KG1 (cell line): ENCODE measurements at places on chromosomes 6 and 20.

DNA sequence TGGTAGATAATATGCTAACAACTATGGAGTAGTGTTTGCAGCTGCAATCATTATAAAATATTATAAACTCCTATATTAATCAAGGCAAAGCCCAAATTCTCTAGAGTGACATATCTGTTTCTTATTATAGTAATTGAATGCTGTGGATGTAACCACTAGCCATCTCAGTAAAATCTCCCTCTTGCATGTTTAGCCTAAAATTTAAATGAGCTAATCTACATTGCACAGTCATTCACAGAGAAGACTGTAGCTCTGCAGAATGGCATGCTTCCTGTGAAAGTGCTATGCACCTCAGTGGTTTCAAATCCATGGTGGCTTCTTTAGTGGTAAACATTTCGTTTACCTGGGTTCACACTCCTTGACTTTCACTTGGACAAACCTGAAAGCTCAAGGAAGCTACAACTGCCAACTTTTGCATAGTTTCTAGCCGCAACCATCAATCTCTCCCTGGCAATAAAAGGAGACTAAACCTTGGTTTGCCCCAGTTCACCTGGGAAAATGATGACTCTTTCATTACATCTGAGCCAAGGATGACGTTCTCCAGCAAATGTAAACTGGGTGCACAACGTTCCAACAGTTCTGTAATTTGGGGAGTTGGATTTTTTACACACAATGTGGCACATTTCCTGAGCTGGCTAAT is 47.2 kb downstream of the FILIP1 start:
- no peak for DNase-seq

GRCh38 chr6:15592610-15593009 is 70.2 kb downstream of the DTNBP1 start:
- no peak for DNase-seq

DNA sequence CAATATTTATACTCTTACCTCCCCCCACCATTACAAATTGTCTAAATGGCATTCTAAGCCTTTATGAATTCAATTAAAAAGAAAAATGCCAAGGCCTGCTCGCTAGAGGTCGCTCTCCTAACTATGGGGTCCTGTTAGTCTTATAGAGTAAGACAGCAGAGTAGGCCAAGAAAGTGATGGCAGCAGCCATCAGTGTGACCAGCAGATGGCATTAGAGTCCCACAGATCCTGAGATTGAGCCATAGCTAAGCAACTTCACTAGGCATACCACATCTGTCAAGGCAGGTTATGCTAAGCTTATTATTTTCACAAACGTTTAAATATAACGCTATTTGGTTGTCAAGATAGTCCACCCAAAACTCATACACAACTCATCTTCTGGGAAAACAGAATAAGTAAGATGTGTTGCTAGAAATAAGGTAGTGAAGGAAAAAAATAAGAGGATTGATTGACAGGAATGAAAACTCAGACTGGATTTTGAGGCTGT is 57.6 kb upstream of the SCAF8 start:
- DNase-seq = peak; percentile 95

DNA sequence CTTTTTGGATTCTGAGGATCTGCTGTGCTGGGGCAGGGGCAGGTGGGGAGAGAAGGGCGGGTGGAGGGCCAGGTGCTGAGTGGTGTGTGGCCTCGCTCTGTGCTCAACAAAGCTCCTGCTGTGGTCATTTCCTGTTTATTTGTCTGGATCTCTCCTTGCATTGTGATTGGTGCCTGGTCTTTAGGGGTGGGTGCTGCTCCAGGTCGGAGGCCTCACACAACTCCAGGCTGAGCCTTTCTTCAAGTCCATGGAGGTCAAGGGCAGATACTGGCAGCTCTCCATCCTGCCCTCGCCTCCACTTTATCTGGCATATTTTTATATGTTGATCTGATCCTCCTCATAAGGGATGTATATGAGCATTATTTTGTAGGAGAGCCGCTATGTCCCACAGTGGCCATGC is 36.2 kb downstream of the HLA-F start:
- no peak for DNase-seq

GRCh38 chr6:149567194-149567586 is 1.0 kb downstream of the GINM1 start:
- no peak for DNase-seq

DNA sequence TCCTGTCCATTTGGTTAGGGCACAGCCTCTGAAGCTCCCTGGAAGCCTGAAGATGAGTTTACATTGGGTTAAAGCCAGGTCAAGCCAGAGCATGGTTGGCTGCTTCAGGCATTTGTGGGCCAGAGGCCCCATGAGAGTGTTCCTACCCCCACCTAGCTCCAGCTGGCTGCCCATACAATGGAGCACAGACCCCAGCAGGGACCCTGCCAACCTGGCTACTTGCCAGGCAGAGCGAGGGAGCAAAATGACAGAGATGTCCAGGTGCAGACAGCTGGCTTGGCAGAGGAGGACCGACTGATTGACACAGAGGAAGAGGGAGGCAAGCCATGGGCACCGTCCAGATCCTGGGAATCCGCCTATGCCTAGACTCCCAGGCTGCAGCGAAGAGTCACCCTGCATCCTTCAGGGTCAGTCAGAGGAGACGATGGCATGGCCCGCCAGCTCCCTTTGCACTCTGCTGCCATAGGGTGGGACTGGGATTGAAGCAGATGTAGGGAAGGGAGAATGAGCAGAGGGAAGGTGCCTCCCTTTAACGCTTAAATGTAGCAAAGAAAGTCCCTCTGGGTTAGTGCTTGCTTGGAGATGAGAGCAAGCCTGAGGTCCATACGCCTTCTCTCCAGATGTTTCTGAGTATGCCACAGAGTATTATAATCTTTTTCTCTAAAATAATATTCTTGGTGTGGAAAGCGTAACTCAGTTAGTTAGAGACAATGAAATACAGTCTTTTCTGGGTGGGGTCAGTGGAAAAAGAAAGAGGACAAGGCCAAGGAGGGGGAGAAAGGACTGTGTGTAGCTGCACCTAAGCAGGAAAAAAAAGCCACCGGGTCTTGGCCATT is 77.6 kb upstream of the FYN start:
- DNase-seq = no peak

- no peak for DNase-seq
These were observed at the start of gene TOX2 for GRCh38 chr20:43914311-43915210. Gene TOX2 (plus strand): TSS chr20:43914852. CDS start chr20:43914892, 40 bp downstream.

DNA sequence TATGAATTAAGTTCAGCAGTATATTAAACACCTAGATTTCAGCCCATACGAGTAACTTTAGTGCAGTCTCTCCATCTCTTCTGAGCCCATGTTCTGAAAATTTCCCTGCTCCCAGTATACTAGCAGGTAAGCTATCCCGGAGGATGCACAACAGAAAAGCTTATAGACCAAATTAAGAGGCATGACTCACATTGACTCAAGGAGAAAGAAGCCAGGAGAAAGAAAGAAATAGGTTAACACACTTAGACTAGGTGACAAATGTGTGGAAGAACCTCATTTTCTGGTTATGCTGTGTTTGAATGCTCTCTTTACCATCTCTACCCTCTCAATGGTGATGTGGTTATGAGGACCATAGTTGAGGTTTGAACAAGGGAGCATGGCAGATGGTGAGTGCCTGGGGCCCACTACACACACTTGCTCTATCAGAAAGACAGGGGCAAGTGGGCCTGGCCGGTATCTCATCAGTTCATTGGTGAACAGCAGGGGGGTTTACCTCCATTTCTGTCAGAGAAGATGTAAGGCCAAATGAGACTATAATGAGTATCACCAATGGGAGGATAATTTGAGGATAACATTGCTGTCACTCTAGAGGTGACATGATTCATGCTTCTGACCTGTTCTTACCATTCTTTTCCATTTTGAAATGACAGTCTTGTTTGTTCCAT is 902.3 kb upstream of the FLRT3 start:
- no peak for DNase-seq

- no peak for DNase-seq
These were observed 1027.9 kb upstream of the ADGRB3 start for GRCh38 chr6:67606906-67607828.

- DNase-seq = no peak
These were observed 333.8 kb downstream of the TFAP2A start for GRCh38 chr6:10081075-10081474.

GRCh38 chr20:23060629-23061028 is 11.2 kb upstream of the THBD start:
- DNase-seq = no peak

GRCh38 chr20:14928083-14928482 is 590.7 kb upstream of the FLRT3 start:
- DNase-seq = no peak

DNA sequence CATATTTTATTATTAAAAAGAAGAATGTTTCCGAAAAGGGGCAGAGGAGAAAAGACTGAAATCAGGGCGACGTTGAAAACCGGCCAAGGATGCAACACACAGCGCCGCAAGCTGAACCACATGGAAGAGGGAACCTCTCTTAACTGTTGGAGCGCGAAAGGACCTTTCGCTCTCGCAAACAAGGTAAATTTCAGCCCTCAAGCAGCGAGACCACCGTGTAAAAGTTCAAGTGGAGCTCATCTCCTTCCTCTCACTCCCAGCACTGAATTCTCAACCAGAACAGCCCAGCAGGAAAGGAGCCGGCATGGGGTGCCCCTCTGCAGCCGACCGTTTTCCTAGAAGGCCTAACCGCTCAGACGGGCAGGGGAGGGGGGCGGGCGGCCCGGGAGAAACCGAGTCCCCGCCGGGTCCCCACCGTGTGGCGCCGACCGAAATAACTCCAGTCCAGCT is 621 bp downstream of the GPR63 start:
- no peak for DNase-seq

DNA sequence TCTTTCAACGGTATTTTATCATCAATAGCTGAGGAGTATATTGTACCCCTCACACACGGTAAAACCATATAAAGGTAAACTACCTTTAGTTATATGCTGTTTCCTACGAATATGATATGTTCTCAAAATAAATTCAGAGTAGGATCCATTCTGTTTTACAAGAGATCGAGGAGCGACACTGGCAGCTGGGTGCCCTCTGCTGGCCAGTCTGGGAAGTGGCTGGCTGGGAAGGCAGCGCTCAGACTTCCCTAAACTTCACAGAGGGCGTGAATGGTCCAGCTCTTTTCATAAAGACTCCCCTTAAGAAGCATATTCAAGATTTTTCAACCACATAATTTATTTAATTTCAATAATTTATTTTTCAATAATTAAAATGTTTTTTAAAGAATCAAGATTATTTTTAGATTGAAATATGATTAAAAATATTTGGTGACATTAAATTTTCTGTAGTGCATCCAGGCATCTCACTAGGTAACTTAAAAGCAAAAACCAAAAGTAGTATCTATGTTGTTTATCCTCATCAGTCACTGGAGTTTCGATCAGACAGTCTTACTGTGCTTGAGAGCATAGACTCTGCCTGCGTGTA is 187.5 kb upstream of the PDE10A start:
- peak; percentile 53 for DNase-seq
